ENCODE measurements at places on chromosomes 12 and 14.

DNA sequence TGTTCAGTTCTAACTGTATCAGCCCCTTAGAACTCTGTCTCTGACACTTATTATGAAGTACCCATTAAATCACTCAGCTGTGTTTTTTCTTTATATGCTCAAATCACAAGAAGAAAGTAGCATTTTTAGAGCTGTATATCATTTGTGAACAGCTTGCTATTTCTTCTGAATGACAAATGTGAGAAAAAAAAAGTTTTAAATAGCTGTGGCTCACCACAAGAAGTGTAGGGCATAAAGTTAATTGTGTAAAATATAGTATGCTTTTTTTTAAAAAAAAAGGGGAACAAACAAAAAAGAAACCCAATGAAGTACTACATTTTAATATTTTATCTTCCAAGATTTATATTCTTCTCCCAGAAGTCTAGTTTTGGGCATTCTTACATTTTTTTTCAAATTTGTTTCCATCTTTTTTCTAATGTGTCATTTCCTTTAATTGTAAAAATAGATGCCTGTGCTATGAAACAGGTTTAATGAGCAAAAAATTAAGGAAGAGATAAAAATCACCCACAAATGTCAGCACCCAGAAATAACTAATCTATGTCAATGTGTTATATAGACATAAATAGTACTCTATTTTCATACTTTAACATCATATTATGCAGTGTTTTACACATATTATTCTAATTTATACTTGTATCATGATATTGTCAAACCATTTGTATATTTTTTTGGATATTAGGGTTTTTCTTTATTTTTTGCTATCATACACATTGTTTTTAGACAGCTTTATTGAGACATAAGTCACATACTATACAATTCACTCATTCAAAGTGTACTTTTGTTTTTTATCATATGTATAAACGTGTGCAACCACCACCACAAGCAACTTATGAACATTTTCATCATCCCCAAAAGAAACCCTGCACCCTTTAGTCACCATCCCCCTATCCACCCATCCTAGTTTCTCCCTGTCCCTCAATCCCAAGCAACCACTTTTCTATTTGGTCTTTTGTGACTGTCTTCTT is 22.4 kb upstream of the LRRK2 start:
- DNase-seq = no peak

- DNase-seq = no peak
Measured at GRCh38 chr12:18859400-18859799, 121.5 kb downstream of the CAPZA3 start.

DNA sequence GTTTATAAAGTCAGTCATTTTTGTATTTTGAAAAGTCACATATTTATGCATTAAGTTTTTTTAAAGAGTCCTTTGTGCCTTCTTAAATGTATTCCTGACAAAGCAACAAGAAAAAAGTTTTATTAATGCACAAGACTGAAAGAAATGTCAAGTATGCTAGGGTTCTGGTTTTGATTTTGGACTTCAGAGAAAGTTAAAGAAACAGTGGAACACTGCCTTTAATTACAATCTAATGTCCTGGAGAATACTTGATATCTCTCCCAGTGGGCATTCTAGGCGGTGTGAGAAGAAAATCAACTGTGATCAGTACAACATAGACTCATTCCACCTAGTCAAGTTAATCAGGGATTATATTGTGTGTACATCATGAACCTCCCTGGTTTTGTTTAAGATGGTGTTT is 49.9 kb downstream of the PRICKLE1 start:
- no peak for DNase-seq

- no peak for DNase-seq
Measured at GRCh38 chr12:33945438-33945784, 76.9 kb upstream of the ALG10 start.

DNA sequence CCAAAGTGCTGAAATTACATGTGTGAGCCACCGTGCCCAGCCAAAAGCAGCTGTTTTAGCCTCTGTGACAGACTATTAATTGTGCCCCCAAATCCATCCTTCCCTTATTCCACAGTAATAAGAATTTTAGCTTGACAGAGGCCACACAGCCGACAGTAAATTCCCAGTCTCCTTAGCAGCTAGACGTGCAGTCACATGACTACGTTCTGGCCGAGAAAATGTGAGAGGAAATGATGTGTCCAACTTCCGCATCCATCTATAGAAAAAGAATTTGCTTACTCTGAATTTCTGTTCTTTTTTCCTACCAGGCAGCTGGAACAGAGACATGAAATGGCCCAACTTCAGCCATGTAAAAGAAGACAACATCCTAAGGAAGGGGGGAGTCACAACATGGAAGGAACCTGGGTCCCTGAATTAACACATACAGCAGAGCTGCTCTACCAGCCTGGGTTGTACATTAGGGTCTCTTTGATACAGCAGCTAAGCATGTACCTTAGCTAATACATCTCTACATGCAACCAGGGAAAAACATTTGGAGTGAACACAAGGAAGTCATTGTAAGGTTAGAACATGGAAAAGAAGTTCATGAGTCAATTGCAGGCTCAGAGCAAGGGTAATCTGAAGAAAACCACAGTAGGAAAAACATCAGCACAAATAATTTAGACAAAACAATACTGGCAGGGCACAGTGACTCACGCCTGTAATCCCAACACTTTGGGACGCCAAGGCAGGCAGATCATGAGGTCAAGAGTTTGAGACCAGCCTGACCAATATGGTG is 35.5 kb downstream of the CIT start:
- no peak for DNase-seq

All from stimulated activated effector memory CD8-positive, alpha-beta T cell treated with anti-CD3 and anti-CD28 coated beads, Interleukin-12 subunit alpha, Interleukin-12 subunit beta, amount 100 ng/mL, for 72 hours (primary cell).